ENCODE measurements at places on chromosomes 7 and 10.

GRCh38 chr10:114499116-114499515 lies 94.8 kb upstream of the AFAP1L2 start:
- no peak for DNase-seq

DNA sequence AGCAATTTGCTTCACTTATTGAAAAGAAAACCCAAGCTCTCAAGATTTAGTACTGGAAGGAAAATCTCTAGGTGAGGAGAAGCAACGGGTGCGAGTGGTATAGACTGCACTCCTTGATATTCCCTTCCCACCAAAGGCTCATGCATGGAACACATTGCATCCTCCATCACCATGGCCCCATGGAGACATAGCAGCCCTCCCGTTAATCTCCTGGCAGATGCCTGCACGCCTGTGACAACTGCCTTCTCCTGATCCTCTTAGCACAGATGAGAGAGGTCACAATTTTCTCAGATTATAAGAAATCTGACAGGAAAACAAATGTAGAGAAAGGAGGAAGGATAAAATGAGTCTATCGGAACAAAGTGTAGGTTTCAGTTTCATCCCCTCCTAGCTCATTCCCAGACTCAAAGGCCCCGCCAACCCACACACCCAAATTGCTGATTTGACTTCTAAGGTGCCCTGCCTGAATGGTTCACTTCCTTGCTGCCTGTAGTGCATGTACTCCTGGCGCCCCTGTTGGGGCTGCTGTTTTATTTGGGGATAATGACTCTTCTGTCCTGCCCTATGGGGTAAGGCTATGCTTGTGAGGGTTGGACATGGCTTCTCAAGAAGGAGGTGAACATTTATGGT lies 50.0 kb downstream of the PLXNA4 start:
- DNase-seq: no peak

DNA sequence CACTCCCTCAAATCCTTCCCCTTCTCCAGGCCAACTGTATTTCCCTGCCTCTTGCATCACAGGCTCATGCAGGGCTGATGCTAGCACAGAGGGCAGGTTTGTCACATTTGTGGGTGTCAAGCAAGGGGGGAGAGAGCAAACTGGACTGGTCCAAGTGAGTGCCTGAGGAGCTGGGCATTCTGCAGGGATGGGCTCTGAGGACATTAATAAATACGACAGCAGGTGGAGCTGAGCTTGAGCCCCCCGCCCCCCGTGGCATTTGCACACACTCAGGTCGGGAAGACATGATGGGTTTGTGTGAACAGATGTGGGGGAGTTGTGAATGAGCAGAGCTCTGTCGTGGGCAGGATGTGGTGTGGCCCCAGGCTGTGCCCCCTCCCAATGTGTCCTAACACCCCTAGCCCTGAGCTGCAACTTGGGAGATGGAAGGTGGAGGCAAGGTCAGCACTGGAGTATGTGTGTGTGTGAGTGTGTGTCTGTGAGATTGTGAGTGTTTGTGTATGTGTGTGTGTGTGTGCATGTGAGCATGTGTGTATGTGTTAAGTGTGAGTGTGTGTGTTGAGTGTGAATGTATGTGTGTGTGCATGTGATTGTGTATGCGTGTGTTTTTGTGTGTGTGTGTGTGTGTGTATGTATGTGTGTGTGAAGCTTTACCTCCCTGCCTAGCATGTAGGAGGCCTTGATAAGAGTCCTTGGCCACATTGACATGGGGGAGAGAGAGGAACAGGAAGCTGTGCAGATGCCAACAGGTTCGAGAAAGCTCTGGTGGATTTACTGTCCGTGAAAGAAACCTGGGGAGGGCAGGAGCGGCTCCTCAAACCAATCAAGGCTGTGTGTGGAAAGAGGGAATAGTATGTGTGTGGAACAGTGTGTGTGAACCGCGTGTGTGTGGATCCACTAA lies 9.1 kb downstream of the RASSF4 start:
- DNase-seq: no peak

DNA sequence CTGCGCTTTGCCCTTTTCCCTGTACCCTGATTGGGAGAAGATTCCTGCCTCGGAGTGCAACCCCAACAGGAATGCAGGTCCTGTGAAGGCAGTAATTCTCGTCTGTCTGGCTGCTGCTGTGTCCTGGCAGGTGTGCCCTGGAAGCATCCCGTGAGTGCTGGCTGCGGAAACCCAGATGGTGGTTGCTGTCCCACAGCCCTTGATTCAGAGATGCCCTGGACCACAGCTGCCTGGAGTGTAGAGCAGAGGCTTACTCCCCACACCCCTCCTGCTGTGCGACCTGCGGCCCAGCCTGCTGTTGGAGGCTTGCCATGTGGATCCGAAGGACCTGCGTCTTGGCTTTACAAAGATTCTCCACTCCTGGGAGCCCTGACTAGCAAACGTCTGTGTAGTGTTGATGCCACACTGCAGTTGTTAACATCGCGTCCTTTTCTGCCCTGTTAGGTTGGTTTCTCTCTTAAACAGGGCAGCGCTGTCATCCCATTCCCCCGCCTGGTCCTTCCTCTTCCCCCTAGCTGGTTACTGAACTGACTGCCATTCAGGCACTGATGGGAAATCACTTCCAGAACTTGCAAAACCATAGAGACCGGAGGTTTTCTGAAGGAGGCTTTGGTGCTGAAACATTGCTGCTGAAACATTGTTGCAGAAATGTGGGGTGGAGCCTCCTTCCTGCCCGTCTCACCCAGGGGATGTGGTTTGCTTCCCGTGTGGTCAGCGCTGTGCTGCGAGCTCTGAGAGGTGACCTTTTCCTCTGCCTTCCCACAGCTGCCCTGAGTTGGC lies 53.3 kb downstream of the DNAJB6 start:
- DNase-seq: no peak

- no peak for DNase-seq
Measured at GRCh38 chr10:86734207-86734988, 22.0 kb upstream of the BMPR1A start.

DNA sequence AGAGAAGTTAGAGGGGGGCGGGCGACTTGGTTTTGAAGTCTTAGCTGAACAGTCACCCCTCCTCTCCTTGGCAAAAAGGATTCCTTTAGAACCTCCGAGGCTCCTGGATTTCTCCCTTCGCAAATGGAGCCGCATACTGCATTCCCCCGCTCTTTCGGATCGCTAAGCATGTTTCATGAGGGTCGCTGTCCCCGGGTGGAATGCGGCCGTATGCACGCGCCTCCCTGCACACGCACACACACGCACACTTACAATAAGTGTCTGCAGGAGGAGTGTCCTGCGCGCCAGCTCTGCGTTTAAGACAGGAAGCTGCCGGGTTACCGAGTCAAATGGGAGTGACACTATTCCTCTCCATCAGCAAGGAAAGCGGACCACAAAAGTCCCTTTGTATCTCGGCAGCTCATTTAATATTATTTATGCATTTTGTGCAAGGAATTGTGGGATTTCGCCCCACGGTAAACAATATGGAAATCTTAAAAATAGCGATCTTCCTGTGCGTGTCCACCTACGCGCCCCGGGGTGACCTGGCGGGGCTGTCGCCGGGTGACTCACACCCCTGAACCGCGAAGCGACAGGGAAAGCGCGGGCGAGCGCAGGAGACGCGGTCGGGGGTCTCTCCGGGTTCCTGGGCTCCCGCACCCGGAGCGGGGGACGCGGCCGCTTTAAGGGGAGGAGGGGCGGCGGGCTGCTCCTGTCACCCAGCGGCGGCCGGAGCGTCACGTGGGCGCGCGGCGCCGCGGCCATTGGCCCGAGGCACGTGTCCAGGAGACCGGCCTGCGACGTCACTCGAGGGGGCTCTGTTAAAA lies 988 bp upstream of the EN2 start:
- DNase-seq: peak; percentile 73

DNA sequence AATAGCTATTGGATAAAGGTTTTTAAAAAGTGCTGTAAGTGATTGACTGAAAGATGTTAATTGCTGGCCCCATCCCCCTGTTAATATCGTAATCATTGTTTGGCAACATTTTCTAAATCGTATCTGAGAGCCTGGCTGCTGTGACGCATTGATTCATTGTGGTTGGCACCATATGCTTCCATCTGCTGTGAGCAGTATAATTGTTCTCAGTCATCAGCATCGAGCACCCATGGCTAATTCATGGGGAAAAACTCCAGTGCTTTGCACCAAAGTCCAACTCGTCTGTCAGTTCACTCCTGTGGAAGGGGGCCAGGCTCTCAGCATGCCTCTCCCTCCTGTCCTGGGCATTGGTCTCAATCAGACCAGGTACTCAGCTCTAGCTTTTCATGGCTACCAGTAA lies 205.2 kb downstream of the STK31 start:
- no peak for DNase-seq

DNA sequence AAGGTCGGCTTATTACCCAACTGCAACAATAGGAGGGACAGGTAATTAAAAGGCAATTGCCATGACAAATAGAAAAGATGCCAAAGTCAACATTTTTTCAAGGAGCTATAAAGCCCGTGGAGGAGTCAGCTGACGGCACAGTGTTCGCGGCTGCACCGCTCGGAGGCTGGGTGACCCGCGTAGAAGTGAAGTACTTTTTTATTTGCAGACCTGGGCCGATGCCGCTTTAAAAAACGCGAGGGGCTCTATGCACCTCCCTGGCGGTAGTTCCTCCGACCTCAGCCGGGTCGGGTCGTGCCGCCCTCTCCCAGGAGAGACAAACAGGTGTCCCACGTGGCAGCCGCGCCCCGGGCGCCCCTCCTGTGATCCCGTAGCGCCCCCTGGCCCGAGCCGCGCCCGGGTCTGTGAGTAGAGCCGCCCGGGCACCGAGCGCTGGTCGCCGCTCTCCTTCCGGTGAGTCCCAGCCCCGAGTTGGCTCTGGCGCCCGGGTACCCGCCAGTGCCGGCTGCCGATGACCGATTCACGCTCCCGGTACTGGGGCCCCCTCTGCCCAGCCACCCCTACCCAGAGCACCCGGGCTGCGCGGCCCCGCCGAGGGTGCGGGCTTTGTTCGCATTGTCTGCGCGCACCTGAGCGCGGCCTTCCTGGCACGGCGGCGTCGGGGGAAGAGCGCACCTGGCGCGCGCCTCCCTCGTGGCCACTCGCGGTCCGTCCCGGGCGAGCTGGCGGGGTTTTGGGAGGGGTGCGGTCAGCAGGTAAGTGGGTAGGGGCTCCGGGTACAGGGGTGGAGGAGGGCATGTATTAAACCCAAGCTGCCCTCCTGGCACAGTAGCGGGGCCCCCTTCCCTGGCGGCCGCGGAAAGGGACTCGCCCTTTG lies at the start of gene VWA2:
Gene VWA2 (plus strand): TSS at position 138 of the 877 bp plus-strand sequence. CDS start 9,460 bp downstream, outside the sequence.
- no peak for DNase-seq

DNA sequence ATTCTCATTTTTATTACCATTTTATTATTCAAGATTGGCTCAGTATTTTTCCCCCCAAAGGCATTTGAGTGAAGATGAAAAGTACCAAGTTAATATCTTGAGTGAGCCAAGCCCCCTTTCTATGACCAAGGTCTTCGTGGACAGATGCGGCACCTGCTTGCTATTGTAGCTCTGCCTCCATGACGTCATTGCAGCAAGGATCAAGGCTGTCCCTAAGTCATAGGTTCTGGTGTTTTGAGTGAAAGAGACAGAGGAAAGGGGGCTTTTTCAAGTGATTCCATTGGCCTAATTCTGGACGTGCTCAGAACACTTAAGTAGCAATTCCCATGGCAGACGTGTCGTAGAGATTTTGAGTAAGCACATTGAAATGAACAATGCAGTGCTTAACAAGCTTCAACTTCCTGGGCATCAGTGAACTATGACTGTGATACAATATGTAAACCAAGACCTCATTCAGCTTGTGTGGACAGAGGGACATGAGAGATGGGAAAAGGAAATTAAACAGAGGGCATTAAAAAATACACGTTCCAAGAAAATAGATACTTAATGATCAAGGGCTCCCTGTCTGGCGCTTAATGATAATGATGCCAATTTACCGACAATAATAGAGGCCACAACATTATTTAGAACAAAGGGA lies 248.7 kb upstream of the NPVF start:
- no peak for DNase-seq

DNA sequence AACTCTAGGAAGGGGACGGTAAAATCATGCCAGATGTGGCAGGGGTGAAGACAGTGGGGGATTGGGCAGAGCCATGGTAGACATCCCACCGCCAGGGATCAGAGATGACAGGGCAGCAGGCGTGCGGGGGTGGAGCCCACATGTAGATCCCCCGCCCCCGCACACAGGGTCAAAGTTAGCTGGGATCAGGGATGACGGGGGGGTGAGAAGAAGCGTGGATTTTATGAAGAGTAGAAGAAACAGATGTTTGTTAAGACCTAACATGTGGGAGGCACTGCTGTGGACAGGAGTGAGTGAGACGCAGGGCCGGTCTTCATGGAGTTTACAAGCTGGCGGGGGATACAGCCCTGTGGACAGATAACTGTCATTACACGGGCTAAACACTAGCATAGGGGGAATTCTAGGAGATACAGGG lies 154.0 kb upstream of the KLF14 start:
- DNase-seq: no peak

- DNase-seq: no peak
Measured at GRCh38 chr7:39197831-39198230, 220.1 kb downstream of the POU6F2 start.

GRCh38 chr7:147298611-147299043 lies 1182.0 kb downstream of the CNTNAP2 start:
- DNase-seq: no peak

DNA sequence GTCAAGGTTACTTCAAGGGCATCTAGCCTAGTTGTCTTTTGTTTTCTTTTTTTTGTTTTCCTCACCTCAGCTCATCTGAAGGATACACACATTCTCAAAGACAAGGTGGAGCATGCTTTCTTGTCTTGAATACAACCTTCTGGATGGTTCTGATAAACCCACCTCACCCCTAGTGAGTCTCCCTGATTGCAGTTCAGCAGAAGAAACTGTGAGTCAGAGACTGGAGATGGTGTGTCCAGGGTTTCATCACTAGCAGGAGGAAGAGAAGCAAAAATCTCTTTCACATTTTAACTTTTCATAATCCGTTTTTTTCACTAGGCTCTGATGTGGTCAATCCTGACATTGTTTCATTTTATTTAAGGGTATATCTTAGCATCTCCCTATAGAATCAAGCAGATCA lies 143.0 kb upstream of the NRBF2 start:
- DNase-seq: no peak

- DNase-seq: no peak
Measured at GRCh38 chr10:71244431-71245419, 32.4 kb downstream of the UNC5B start.

- DNase-seq: no peak
Measured at GRCh38 chr10:17154116-17154515, 24.5 kb upstream of the CUBN start.

GRCh38 chr7:4066206-4066605 lies 615.9 kb upstream of the FOXK1 start:
- no peak for DNase-seq

Data from hypothalamus (tissue), 51 donors.